ENCODE measurements at places on chromosomes 12 and 14. TPM values are rescaled to one million over a fixed set of nuclear protein-coding genes. Genes with fewer than 3 reads are reported as not detected.
A peak's percentile ranks its signal among the peaks of the same experiment; 100 is the strongest.

- no peaks in the 10 kb centered on the region for H3K27me3 ChIP-seq
- H3K27ac ChIP-seq = no peak overlapping the region
- no peaks in the 10 kb centered on the region for H3K4me1 ChIP-seq
- no peaks in the 10 kb centered on the region for H3K36me3 ChIP-seq
- H3K4me3 ChIP-seq = no peak overlapping the region
Measured at GRCh38 chr14:88961214-88961613, 136.8 kb downstream of the TTC8 start.

DNA sequence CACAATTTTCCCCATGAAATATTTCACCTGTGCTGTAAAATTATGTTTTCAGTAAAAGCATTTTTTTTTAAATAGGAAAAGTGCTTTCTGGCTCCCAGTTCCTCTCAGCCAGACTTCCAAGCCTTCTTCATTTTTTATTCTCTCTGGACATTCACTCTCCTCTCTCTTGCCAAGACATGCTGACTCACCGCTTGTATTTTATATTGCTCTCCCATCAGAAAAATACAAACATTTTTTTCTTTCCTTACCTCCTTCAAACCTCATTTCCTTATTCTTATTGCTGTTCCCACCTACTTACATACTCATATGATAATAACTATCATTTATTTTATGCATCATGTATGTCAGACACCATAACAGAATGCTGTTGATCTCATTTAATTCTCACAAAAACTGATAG is 37.7 kb upstream of the ZNF641 start:
- DNase-seq = no peak
- H3K4me1 ChIP-seq = no peaks in the 10 kb centered on the region
- no peaks in the 10 kb centered on the region for H3K27me3 ChIP-seq
- no peak overlapping the region for H3K4me3 ChIP-seq
- no peak overlapping the region for H3K27ac ChIP-seq

Gene CLEC12A
- 0.54 TPM for polyA plus RNA-seq

GRCh38 chr14:88321692-88322503 is 1.2 kb downstream of the KCNK10 start:
- H3K27ac ChIP-seq = no peak overlapping the region
- DNase-seq = no peak
- H3K4me1 ChIP-seq = peaks cover 10% of the 10 kb centered on the region
- no peaks in the 10 kb centered on the region for H3K36me3 ChIP-seq

- no peaks in the 10 kb centered on the region for H3K36me3 ChIP-seq
- DNase-seq = no peak
- H3K27ac ChIP-seq = no peak overlapping the region
- H3K4me3 ChIP-seq = no peak overlapping the region
Measured at GRCh38 chr12:14313379-14314138, 51.9 kb upstream of the ATF7IP start.

DNA sequence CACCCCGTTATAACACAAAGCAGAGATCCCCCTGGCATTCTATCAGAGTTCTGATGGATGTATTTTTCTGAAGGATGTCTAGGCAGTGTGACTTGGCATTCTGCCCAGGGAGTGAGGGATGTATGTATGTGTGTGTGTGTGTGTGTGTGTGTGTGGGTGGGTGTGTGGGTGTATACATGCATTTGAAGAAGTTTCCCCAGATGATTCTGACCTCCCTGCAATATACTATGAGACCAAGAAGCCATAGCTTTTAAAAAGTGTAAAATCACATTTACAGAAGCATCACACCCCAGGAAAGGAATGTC is 59.7 kb upstream of the NAP1L1 start:
- H3K4me1 ChIP-seq = no peaks in the 10 kb centered on the region
- DNase-seq = peak; percentile 50
- H3K36me3 ChIP-seq = no peaks in the 10 kb centered on the region
- no peak overlapping the region for H3K27ac ChIP-seq

Gene FGF23
- 1.8 TPM for polyA plus RNA-seq

GRCh38 chr12:15651371-15651770 is 137.8 kb downstream of the EPS8 start:
- no peaks in the 10 kb centered on the region for H3K27me3 ChIP-seq
- no peak for DNase-seq
- peak overlapping the region; percentile 62 for H3K27ac ChIP-seq
- H3K36me3 ChIP-seq = no peaks in the 10 kb centered on the region

Gene DEPDC4
- polyA plus RNA-seq = 3.3 TPM

- no peaks in the 10 kb centered on the region for H3K27me3 ChIP-seq
- H3K4me3 ChIP-seq = no peak overlapping the region
- DNase-seq = no peak
Measured at GRCh38 chr12:75323663-75324062, 6.5 kb downstream of the CAPS2 start.

Gene SRRM4
- polyA plus RNA-seq = 0.05 TPM

DNA sequence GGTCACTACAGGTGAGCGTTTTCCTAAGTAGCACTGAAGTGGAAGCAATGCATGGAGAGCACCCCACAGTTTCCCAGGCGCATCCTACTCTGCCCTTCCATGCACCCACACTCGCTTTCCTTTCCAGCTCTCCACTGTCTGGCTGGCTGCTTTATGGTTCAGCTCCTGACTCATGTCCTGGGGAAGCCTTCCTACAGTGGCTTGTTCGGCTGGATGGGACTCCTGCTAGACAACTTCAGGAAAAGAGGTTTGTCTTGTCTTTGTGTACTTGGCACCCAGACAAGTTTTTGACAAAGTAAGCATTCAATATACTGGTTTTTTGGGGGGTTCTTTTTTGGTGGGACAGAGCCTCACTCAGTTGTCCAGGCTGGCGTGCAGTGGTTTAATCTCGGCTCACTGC is 21.6 kb downstream of the PPM1H start:
- no peak for DNase-seq
- H3K27ac ChIP-seq = no peak overlapping the region
- H3K27me3 ChIP-seq = no peaks in the 10 kb centered on the region
- no peaks in the 10 kb centered on the region for H3K36me3 ChIP-seq
- H3K4me1 ChIP-seq = no peaks in the 10 kb centered on the region

- peak overlapping the region; percentile 32 for H3K27ac ChIP-seq
- peaks cover 3% of the 10 kb centered on the region for H3K36me3 ChIP-seq
- H3K4me1 ChIP-seq = peaks cover 10% of the 10 kb centered on the region
- H3K4me3 ChIP-seq = no peak overlapping the region
Measured at GRCh38 chr12:128286970-128287369, 20.0 kb downstream of the TMEM132C start.

GRCh38 chr12:114430306-114430705 is 24.4 kb upstream of the TBX5 start:
- no peaks in the 10 kb centered on the region for H3K4me1 ChIP-seq
- peaks cover 81% of the 10 kb centered on the region for H3K27me3 ChIP-seq
- DNase-seq = no peak
- H3K27ac ChIP-seq = no peak overlapping the region

Gene KIF5A
- polyA plus RNA-seq = 0.18 TPM

Gene ATXN2
- 47.9 TPM for polyA plus RNA-seq

DNA sequence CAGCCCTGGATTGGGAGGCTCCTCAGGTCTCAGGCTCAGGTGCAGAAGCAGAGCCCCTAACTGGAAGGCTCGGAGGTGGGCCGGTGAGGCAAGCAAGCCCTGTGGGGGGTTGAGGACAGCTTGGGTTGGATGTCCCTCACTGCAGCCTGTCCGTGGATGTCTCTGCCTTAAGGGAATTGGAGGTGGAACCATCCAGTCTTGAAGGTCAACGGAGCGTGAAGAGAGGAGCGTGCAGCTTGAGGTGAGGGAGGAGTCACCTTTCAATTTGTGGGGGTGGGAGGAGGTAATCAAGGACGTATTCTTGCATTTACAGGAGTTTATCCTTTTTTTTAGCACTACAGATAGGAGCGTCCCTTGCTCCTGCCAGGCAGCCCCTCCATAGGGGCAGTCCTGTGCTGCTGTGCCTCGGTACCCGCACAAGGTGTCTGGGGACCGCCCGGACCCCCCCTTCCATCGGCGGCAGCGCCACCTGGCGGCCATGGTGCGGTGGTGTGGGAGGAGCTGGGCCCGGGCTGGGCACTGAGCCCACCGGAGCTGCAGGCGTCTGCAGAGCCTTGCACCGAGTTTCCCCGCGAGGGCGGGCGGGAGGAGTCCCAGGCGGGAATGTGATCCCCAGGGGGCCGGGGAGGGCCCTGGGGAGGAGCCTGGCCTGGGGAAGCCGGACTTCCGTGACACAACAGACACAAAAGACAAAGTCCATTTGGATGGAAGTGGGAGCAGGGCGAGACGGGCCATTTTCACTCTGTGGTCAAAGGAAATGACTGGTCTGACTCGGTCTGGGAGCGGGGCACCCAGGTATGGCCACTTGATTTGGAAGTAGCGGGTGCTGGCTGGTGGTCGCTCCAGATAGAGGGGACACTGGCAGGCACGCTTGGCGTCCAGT is 864 bp downstream of the DNAJC22 start:
- H3K4me3 ChIP-seq = no peak overlapping the region
- DNase-seq = peak; percentile 94
- H3K4me1 ChIP-seq = peaks cover 49% of the 10 kb centered on the region
- no peaks in the 10 kb centered on the region for H3K36me3 ChIP-seq

Gene TSFM
- 46.8 TPM for polyA plus RNA-seq

Gene NACA
- 655 TPM for polyA plus RNA-seq

Gene KRT79
- polyA plus RNA-seq = not detected

GRCh38 chr14:93330609-93331000 is 2.2 kb downstream of the BTBD7 start:
- H3K27ac ChIP-seq = peak overlapping the region; percentile 41
- peaks cover 12% of the 10 kb centered on the region for H3K4me1 ChIP-seq
- H3K27me3 ChIP-seq = no peaks in the 10 kb centered on the region
- H3K4me3 ChIP-seq = no peak overlapping the region
- H3K36me3 ChIP-seq = no peaks in the 10 kb centered on the region

Gene SLC38A2
- 144 TPM for polyA plus RNA-seq

Gene MUCL1
- polyA plus RNA-seq = not detected

Gene RIPK3
- polyA plus RNA-seq = 7.4 TPM

DNA sequence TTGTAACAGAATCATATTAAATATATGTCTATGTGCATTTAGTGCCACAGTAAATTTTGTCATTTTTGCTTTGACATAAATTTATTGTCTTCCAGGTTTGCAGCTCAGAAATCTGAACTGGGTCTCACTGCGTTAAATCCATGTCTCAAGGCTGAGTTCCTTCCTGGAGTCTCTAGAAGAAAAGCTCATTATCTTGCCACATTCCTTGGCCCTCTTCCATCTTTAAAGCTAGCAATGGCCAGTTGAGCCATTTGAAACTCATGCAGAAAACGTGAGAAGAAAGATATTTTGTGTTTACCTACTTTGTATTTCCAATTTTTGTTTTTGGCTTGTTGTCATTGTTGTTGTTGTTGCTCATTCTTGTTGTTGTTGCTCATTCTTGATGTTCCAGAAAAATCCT is 10.7 kb downstream of the PRH1 start:
- H3K27me3 ChIP-seq = no peaks in the 10 kb centered on the region
- no peak overlapping the region for H3K4me3 ChIP-seq
- no peaks in the 10 kb centered on the region for H3K4me1 ChIP-seq
- no peak for DNase-seq
- no peak overlapping the region for H3K27ac ChIP-seq
- H3K36me3 ChIP-seq = no peaks in the 10 kb centered on the region

GRCh38 chr12:43347026-43347425 is 205.0 kb downstream of the ADAMTS20 start:
- no peaks in the 10 kb centered on the region for H3K4me1 ChIP-seq
- no peak overlapping the region for H3K27ac ChIP-seq
- H3K4me3 ChIP-seq = no peak overlapping the region
- H3K27me3 ChIP-seq = no peaks in the 10 kb centered on the region

Gene OASL
- polyA plus RNA-seq = 0.47 TPM

DNA sequence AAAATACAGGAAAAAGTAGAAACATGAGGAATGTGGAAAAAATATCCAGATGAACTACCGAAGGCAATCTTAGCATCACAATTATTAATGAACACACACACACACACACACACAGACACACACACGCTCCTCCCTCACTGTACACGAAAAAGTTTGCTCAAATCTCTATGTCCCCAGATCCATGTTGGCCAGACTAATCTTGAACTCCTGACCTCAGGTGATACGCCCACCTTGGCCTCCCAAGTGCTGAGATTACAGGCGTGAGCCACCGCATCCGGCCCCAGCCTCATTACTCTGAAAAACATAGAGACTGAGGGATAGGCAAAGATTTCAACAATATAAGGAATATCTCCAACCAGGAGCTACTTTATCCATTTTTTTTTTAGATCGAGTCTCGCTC is 17.2 kb downstream of the PITPNM2 start:
- no peak overlapping the region for H3K4me3 ChIP-seq
- H3K27me3 ChIP-seq = no peaks in the 10 kb centered on the region
- no peak overlapping the region for H3K27ac ChIP-seq
- no peaks in the 10 kb centered on the region for H3K36me3 ChIP-seq

DNA sequence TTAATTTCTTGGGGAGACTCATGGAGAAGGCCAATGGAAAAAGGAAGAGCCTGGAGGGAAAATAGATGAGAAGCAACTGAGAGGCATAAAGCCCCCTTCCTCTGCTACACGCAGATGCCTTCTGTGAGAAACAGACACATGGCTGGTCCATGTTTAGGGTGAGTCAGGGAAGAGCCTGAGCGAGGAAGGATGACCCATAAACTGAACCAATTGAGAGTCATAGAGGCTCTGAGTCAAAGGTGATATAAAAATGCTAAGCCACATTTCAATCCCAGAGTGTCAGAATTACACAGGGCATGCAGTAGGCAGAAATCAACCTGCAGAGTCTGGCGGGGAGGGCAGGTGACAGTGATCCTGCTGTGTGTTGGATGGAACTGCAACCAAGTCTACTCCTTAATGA is 30.1 kb upstream of the NEDD1 start:
- H3K36me3 ChIP-seq = no peaks in the 10 kb centered on the region
- H3K4me3 ChIP-seq = no peak overlapping the region
- DNase-seq = no peak
- no peaks in the 10 kb centered on the region for H3K4me1 ChIP-seq
- H3K27me3 ChIP-seq = no peaks in the 10 kb centered on the region
- H3K27ac ChIP-seq = no peak overlapping the region

Gene SLC22A17
- 79.2 TPM for polyA plus RNA-seq

GRCh38 chr12:48157889-48158370 is 615 bp upstream of the ASB8 start:
- H3K36me3 ChIP-seq = no peaks in the 10 kb centered on the region
- H3K27ac ChIP-seq = peak overlapping the region; percentile 67
- no peaks in the 10 kb centered on the region for H3K27me3 ChIP-seq
- H3K4me3 ChIP-seq = no peak overlapping the region

GRCh38 chr12:32437095-32437515 is 37.7 kb downstream of the FGD4 start:
- no peak overlapping the region for H3K4me3 ChIP-seq
- DNase-seq = peak; percentile 53
- H3K4me1 ChIP-seq = peaks cover 17% of the 10 kb centered on the region
- peak overlapping the region; percentile 60 for H3K27ac ChIP-seq
- no peaks in the 10 kb centered on the region for H3K27me3 ChIP-seq
- H3K36me3 ChIP-seq = no peaks in the 10 kb centered on the region

Gene SLC39A2
- polyA plus RNA-seq = 6.2 TPM

- no peaks in the 10 kb centered on the region for H3K27me3 ChIP-seq
- no peak overlapping the region for H3K4me3 ChIP-seq
- DNase-seq = peak; percentile 35
Measured at GRCh38 chr14:24377657-24378056, 9.7 kb downstream of the NFATC4 start.

- no peaks in the 10 kb centered on the region for H3K4me1 ChIP-seq
- DNase-seq = no peak
- no peaks in the 10 kb centered on the region for H3K36me3 ChIP-seq
- H3K4me3 ChIP-seq = no peak overlapping the region
- no peaks in the 10 kb centered on the region for H3K27me3 ChIP-seq
Measured at GRCh38 chr12:115611477-115611876, 666.0 kb downstream of the MED13L start.
